ENCODE measurements at places on chromosomes 3 and 15.

DNA sequence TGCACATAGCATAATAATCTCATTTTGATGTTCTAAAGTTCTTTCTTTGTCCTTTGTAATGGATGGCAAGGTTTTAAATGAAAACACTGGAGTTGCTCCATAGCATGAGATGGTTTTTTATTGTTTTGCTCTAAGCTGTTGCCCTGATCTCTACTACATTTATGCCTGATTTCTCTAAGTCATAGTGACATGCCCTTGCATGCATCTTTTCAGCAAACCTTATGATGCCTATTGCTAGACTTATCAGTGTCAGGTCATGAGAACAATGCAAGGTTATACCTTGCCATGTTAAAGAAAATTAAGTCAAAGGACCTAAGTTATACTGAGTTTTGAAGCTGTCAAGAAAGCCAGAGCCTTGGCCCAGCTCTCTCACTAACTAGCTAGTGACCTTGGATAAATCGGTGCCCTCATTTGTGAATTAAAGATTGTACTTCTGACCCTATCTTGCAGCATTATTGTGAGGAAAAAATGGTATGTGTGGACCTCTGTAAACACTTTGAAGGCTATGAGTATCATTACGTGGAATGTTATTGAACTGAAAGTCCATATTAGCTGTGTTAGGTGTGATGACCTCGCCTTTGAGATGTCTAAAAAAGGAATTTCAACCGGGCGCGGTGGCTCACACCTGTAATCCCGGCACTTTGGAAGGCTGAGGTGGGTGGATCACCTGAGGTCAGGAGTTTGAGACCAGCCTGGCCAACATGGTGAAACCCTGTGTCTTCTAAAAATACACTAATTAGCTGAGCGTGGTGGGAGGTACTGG is 256.4 kb upstream of the UBE2E1 start:
- DNase-seq, result no peak

GRCh38 chr15:51924156-51925068 is 47.2 kb downstream of the LEO1 start:
- DNase-seq, result no peak

DNA sequence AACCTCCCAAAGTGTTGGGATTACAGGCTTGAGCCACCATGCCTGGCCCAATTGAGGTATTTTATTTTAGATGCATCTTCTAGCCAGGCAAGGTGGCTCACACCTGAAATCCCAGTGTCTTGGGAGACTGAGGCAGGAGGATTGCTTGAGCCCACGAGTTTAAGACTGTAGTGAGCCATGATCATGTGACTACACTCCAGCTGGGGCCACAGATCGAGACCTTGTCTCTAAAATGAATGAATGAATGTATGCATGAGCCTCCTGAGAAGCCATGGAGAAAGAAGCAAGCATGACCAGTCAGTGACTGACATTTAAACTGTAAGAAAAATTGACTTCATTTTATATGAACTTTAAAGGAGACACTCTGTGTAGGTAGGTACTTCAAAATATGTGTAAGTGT is 105.7 kb downstream of the ZNF609 start:
- DNase-seq, result no peak

DNA sequence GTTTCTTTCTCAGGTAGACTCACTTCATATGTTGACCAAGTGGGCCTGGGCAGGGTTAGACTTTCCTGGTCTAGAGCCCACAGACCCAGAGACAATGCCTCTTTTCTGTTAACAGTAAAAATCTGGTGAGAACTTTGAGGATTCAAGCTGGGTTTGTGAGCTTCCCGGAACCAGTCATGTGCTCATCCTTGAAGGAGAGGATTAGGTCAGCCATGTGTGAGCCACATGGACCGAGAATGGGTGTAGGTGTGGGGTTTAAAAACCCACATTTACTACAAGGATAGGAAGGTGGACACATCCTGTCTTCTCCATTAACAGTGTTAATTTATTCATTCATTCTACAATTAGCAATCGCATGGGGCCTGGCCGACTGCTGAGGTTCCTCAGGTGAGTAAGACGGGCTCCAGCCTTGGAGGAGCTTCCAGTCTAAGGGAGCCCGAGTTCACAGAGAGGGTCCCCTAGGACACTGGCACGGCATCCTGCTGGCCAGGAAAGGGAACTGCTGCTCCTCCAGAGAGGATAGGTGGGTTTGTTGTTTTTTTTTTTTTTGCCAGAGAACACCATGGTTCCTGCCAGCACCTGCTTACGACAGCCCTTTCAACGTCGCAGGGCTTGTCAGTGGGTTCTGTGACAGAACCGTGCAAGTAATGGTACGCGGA is 69.0 kb downstream of the SQOR start:
- no peak for DNase-seq

DNA sequence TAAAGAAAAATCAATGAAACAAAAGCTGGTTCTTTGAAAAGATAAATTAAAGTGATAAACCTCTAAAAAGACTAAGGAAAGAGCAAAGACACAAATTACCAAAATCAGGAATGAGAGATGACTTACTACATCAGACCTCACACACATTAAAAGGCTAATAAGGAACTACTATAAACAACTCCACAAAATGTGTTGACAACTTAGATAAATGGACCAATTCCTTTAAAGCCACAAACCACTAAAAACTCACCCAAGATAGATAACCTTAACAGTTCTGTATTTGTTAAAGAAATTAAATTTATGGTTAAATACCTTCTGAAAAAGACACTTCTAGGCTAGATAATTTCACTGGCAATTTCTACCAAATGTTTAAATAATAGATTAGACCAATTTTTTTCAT is 170.4 kb downstream of the SMAD6 start:
- no peak for DNase-seq

DNA sequence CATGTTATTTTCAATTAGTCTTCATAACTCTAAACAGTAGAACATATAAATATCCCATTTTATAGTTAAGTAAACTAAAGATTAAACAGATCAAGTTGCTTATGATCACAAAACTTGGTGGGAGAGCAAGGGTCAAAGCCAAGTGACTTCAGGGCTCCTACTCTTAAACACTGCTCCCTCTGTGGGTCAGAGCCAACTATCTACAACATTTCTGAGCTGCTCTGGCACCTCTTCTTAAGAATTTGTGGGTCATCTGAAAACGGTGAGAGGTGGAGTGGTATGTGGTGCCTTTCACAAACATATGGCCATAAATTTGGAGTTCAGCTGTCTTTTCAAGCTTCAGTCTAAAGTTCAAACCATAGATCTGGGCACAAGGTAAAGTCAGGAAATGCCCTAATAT is 10.9 kb downstream of the ATG3 start:
- DNase-seq, result no peak

DNA sequence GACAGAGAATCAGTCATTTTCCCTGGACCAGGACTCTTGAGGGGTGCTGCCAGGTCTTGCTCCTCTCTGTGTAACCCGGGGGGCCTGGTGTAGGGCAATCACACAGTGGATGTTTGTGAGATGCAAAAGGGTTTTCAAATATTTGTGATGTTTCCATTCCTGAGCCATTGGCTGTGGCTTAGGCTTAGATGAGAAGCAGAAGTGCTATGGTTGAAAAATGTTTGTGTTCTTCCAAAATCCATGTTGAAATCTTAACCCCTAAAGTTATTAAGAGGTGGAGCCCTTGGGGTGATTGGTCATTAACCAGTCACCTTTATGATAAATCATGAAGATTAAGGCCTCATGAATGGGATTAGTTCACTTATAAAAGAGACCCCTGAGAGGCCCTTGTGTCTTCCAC is 36.5 kb downstream of the CORO2B start:
- no peak for DNase-seq

GRCh38 chr15:62124176-62124972 is 40.7 kb downstream of the C2CD4B start:
- DNase-seq, result no peak

GRCh38 chr3:119329551-119329950 is 35.4 kb downstream of the ARHGAP31 start:
- DNase-seq, result no peak

GRCh38 chr15:63593705-63594671 is 3.2 kb upstream of the FBXL22 start:
- DNase-seq, result no peak

DNA sequence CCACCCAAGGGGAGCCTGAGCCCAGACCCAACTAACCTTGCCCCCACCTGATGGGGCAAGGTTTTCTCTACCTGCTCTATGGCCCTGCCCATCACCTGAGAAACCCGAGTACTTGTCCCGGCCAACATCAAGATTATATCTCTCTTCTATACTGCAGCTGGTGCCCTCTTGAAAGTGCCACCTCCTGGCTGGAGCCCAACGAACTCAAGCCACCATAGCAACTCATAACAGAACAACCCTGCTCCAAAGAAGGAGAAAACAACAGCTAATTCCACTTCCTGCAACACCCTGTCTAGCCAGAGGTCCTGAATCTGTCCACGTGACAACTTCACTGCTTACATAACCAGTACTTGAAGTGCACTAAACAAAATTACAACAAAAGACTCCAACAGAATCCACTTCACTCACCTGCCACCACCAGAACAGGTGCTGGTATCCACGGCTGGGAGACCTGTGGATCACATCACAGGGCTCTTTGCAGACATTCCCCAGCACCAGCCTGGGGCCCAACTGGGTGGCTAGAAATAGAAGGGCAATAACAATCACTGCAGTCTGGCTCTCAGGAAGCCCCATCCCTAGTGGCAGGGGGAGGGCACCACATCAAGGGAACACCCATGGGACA is 49.2 kb downstream of the PIERCE2 start:
- DNase-seq, result no peak

DNA sequence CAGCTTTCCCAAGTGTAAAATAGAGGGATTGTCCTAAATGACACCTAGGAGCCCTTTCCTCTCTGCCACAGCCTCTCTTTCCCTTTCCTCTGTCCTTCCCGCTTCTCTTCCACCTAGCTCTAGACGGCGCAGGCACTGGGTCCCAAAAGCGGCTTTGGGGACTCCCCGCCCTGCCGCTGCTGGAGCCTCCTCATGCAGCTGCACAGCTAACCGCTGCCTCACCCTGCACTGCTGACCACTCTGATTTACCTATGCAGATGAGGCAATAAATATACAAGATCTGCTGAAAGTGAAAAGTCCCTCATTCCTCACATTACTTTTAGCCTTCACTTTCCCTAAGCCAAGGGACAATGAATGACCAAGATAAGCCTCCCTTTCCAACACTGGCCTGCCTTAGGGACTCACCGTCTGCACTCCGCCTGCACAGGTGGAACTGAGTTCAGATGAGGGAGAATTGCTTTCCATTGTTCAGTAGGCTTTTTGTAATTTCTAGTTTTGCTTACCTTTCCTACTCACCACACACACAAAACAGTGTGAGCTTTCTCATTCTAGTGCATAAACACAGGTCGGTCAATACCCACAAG is 197.5 kb upstream of the BCL6 start:
- no peak for DNase-seq

DNA sequence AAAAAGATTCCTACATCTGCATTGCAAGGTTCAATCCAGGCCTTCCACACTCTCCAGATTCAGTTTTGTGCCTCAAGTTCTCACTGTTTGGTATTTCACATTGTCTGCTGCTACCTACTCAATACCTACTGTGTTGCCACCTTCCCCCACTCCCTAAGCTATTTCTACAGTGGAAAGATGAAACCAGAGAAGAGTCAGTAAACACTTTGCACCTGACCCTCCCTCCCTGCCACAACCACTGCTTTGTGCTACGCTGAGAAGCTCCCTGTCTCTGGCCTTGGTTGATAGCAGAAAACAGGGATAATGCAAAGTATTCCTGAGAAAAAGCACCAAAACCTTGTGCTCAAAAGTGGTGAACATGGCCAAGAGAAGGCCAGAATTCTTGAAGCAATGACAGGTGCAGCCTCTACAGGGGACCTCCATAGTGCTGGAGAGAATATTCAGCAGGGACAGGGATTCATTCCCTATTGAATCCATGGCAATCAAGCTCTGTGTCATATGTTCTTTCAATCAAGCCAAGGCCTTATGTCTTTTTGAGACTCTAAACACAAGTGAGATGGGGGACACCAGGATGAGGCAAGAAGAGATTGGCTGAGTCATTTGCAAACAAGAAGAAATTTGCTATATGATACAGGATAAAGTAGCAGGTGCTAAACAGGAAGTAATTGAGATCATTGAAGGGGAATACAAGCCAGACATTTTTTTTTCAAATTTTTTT is 83.5 kb upstream of the LIPC start:
- DNase-seq, result no peak

DNA sequence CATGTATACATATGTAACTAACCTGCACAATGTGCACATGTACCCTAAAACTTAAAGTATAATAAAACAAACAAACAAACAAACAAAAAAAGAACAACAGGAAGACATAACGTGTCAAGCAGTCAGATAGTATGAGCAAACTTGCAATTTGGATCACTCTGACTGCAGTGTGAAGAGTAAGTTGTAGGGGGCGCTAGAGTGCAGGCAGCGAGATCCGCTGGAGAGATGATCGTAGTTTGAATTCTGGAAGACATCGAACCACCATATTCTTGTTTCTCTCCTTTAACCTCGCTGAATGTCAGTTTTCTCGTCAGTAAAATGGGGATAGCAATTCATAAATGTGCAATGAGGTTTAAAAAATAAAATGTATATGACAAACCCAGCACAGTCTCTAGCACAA is 165.2 kb upstream of the LMCD1 start:
- no peak for DNase-seq

DNA sequence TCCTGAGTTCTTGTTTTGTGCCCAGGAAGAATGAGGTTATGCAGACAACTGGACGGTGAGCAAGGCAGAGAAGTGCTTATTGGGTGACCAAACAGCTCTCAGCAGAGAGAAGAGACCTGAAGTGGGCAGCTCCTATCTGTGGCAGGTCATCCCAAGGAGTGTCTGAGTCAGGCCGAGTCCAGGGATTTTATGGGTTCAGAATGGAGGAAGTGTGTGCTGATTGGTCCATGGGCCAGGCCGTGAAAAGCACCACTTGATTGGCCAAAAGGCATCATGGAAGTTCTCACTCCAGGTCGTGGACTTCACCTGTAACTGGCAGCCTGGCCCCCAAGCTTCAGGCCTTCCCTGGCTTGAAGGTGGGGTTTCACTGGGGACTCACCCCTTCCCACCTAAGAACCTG is 74.5 kb downstream of the NR1D2 start:
- no peak for DNase-seq

GRCh38 chr3:113794526-113794925 is 44.1 kb upstream of the GRAMD1C start:
- DNase-seq, result no peak

GRCh38 chr3:88167704-88168103 is 17.9 kb downstream of the C3orf38 start:
- DNase-seq, result no peak

GRCh38 chr15:59384507-59384906 is 11.8 kb upstream of the MYO1E start:
- no peak for DNase-seq

- DNase-seq, result no peak
Observed at GRCh38 chr3:189049458-189050236, 122.1 kb upstream of the TPRG1 start.

GRCh38 chr15:71811752-71812735 is 1.7 kb downstream of the NR2E3 start:
- no peak for DNase-seq

Measured in thoracic aorta (tissue), 2 donors.